ENCODE measurements at places on chromosomes 16 and 17.

GRCh38 chr17:32549559-32549958 lies 62.8 kb downstream of the CDK5R1 start:
- no peak for DNase-seq

DNA sequence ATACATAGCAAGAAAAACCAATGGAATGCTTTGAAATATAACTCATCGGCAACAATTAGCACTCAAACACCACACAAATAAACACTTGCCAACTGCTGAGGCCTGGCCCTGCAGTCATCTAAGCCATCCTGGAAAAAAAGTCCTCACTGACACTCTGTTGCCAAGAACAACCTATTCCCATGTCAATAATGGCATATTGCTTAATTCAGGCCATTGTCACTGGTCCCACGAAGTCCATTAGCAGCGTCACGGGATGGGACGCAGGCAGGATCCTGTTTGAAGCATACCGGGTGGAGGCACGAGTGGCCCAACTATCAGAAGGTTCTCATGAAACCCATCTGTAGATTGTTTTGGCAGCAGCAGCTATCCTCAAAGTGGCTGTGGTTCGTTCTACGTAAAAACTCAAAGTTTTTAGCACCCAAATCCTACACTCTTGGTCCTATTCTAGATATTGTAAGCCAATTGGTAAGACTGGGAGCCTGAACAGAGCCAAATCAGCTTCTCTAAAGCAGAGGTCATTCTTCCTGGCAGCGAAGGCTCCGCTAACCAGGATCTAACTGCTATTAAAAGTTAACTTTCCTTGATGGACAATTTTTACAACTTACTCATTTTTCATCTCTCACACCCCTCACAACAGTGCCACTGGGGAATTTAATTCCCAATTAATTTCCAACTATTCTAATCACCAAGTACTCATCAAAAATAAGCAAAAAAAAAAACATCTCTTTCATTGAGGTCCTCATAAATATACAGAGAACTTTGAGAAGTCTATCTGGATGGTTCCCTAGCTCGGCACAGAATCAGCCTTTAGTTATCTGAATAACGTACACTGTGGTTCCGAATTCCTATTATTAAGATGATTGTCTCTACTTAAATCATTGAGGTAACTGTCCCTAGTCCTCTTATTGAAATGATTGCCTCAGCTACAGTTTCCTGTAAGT lies 91.5 kb downstream of the ZFHX3 start:
- DNase-seq = no peak

GRCh38 chr17:64277831-64278562 lies 14.9 kb upstream of the TEX2 start:
- no peak for DNase-seq

DNA sequence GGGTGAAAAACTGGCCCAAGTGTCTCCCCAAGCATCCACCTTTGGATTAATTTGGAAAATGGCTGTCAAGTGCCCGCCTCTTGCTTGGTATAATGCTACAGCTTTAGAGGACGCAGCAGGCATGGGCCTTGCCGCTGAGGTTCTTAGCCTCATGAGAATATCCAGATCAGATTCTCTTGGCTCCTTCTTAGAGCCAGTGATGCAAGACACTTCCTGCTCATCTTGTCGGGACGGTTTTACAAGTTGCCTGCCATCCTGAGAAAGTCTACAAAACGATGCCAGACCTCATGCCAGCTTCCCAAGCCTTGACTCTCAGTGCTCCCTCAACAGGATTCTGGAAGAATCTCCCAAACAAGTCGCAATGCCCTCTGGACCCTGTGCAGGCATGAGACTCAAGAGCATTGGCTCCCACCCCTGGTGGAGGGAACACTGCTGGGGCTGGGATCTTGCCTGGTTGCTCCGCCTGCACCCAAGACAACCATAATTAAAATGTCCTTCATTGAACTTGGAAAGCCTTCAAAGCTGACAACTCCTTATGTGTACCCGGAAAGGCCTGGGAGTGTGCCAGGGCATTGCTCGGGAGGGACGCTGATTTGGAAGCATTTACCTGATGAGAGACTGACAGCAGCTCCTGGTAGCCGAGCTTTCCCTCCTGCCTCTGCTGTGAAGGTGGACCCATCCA lies 25.8 kb upstream of the STH start:
- no peak for DNase-seq

DNA sequence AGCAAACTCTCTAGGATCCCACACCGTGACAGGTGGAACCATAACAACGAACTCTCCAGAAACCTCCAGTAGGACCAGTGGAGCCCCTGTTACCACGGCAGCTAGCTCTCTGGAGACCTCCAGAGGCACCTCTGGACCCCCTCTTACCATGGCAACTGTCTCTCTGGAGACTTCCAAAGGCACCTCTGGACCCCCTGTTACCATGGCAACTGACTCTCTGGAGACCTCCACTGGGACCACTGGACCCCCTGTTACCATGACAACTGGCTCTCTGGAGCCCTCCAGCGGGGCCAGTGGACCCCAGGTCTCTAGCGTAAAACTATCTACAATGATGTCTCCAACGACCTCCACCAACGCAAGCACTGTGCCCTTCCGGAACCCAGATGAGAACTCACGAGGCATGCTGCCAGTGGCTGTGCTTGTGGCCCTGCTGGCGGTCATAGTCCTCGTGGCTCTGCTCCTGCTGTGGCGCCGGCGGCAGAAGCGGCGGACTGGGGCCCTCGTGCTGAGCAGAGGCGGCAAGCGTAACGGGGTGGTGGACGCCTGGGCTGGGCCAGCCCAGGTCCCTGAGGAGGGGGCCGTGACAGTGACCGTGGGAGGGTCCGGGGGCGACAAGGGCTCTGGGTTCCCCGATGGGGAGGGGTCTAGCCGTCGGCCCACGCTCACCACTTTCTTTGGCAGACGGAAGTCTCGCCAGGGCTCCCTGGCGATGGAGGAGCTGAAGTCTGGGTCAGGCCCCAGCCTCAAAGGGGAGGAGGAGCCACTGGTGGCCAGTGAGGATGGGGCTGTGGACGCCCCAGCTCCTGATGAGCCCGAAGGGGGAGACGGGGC lies 1.3 kb downstream of the SPN start:
- DNase-seq = peak; percentile 70

DNA sequence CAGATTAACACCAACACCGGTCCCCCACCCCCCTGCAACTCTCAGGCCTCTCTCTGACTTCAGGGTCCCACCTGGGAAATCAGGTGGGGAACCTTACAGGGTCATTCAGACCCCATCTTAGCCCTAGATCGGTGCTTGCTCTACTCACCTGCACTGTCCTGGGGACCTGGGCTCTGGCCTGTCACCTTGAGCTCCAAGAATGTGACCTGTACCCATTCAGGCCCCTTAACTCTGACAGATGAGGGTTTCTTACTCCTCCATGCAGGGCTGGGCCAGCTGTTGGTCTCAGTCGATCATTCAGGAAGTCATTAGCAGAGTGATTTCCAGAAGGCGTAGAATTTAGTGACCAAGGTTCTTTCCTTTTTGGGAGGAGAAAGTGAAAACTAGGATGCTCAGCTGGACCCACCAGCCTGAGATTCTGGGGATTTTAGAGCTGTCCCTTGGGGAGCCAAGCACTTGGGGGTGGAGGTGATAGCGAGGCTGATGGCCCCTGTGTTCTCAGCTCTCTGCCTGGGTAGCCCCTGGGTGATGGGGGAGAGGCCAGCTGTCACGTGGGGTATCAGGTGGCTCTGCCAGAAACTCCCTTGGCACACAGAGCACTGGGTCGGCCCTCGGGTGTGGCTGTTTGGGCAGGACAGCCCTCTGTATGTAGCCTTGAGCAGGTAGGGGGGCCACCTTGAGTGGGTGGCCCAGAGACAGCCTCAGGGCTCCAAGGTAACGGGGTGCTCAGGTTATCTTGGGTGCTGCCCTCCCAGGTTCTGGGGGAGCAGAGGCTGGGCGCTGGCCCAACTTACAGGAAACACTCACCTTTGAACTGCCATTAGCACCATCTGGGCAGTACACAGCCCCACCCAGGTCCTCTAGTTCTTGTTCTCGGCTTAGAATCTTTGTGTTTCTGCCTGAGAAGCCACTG lies 724 bp downstream of the MVP start:
- DNase-seq = peak; percentile 66

- no peak for DNase-seq
Measured at GRCh38 chr17:71703701-71704100, 417.1 kb upstream of the SOX9 start.

DNA sequence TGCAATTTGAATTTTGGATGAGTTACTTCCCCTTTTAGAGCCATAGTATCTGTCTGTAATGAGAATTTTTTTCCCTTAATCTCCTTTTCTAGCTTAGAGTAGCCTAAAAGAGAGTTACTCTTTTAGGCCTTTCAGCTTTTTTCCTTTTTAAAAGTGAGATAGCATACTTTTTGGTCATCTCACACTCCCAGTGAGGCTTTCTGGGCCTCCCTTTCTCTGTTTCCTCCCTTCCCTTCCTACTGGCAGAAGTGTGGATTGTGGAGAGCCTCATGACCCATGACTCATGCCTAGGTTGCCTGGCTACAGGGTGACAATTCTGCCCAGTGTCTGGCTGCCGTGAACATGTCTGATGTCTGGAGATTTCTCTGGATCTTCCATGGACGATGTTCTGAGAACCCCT lies 15.2 kb downstream of the KRT23 start:
- DNase-seq = no peak

- DNase-seq = no peak
Measured at GRCh38 chr17:28446716-28447395, 26.6 kb upstream of the SLC13A2 start.

GRCh38 chr17:79006794-79007503 lies 2.6 kb downstream of the CANT1 start:
- DNase-seq = no peak

- no peak for DNase-seq
Measured at GRCh38 chr16:31273676-31274075, 13.9 kb downstream of the ITGAM start.

DNA sequence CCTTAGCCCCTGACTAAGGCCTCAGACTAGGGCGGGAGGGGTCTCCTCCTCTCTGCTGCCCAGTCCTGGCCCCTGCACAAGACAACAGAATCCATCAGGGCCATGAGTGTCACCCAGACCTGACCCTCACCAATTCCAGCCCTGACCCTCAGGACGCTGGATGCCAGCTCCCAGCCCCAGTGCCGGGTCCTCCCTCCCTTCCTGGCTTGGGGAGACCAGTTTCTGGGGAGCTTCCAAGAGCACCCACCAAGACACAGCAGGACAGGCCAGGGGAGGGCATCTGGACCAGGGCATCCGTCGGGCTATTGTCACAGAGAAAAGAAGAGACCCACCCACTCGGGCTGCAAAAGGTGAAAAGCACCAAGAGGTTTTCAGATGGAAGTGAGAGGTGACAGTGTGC lies 12.7 kb downstream of the CES3 start:
- DNase-seq = no peak

- peak; percentile 65 for DNase-seq
Measured at GRCh38 chr16:23060458-23061320, 88.6 kb downstream of the USP31 start.

Measured in activated CD4-positive, alpha-beta T cell treated with anti-CD3 and anti-CD28 coated beads, Interleukin-2, Interleukin-6, amounts not matched to agents 100 ng/mL and 50 ng/mL, durations not matched to agents 16 hours and 8 hours (primary cell).